ENCODE measurements at places on chromosomes 4 and X. TPM values are rescaled to one million over a fixed set of nuclear protein-coding genes. Genes with fewer than 3 reads are reported as not detected.

Gene LGI2
- polyA plus RNA-seq = not detected

Gene CXCL10
- 0.68 TPM for polyA plus RNA-seq

Gene FAM149A
- not detected for polyA plus RNA-seq

Gene ERVMER34-1
- 0.44 TPM for polyA plus RNA-seq

Gene FAM47C
- polyA plus RNA-seq = not detected

Gene DOK7
- 10.4 TPM for polyA plus RNA-seq

Gene FAM9C
- 0.21 TPM for polyA plus RNA-seq

Gene NRK
- not detected for polyA plus RNA-seq

Gene MAGEB10
- not detected for polyA plus RNA-seq

Gene PRSS12
- polyA plus RNA-seq = 7.7 TPM

Gene IGFBP7
- polyA plus RNA-seq = not detected

Gene TLL1
- polyA plus RNA-seq = 2.3 TPM

Gene PRR32
- polyA plus RNA-seq = 45.4 TPM

Gene CYBB
- polyA plus RNA-seq = 11.2 TPM

Gene VEGFD
- polyA plus RNA-seq = 1.4 TPM

Gene RHOXF2B
- polyA plus RNA-seq = 0.09 TPM

Gene GALNTL6
- polyA plus RNA-seq = 0.48 TPM

Gene ARAP2
- not detected for polyA plus RNA-seq

Gene STPG2
- not detected for polyA plus RNA-seq

Gene TBCK
- 28.9 TPM for polyA plus RNA-seq

Gene TENM3
- polyA plus RNA-seq = 17.6 TPM

Gene RNF150
- polyA plus RNA-seq = 32.5 TPM

Gene ELMOD2
- 30.4 TPM for polyA plus RNA-seq

Gene NKX3-2
- polyA plus RNA-seq = 0.10 TPM

Gene CFP
- 1.4 TPM for polyA plus RNA-seq

Gene ENPEP
- polyA plus RNA-seq = 16.5 TPM

Gene FGF16
- polyA plus RNA-seq = 4.6 TPM

Gene DOCK11
- polyA plus RNA-seq = 7.9 TPM

Gene TEX13C
- polyA plus RNA-seq = not detected

Gene GPR34
- 7.7 TPM for polyA plus RNA-seq

Gene SMR3B
- polyA plus RNA-seq = not detected

Gene AMOT
- 43.0 TPM for polyA plus RNA-seq

Gene TMPRSS11A
- 0.11 TPM for polyA plus RNA-seq

Gene MAN2B2
- polyA plus RNA-seq = 7.5 TPM

Gene TMEM33
- polyA plus RNA-seq = 19.7 TPM

Gene CLDN34
- polyA plus RNA-seq = not detected

Gene ITM2A
- 749 TPM for polyA plus RNA-seq

Gene BTC
- polyA plus RNA-seq = 3.3 TPM

Gene TLR1
- 3.6 TPM for polyA plus RNA-seq

Gene PWWP3B
- polyA plus RNA-seq = 26.9 TPM

Gene ITGB1BP2
- polyA plus RNA-seq = 121 TPM

Gene CYTL1
- 7.0 TPM for polyA plus RNA-seq

Gene JADE3
- polyA plus RNA-seq = 5.5 TPM

Gene HSD17B13
- polyA plus RNA-seq = 0.36 TPM

Gene DCAF8L2
- not detected for polyA plus RNA-seq

Gene NHS
- polyA plus RNA-seq = 1.3 TPM
